ENCODE measurements at places on chromosomes 11 and 22.

DNA sequence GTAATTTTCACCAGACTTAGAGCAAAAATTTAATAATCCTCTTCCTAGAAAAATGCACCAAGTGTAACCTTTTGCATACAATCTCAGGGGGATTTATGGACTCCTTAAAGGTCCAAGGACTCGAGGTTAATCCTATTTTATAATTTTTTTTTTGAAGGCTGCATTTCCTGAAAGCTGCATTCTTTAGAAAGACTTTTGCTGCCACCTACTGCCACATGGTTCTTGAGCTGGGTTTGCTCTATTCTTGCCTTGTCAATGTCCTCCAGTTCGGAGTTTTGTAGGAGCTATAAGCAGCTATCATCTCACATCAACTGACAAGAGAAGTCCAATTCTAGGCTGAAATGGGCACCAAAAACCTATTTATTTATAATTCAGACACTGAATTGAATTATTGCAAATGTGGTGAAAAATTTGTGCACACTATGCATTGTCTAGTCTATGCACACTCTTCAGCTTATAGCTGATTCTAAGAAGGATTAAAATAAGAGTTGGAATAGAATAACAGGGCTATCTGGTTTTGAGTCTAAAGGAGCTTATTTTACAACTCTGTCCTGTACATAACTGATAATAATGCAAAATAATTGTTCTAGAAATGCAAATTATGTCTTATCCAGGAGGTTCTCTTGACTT is 31.3 kb downstream of the TRAF6 start:
- no peak for DNase-seq

DNA sequence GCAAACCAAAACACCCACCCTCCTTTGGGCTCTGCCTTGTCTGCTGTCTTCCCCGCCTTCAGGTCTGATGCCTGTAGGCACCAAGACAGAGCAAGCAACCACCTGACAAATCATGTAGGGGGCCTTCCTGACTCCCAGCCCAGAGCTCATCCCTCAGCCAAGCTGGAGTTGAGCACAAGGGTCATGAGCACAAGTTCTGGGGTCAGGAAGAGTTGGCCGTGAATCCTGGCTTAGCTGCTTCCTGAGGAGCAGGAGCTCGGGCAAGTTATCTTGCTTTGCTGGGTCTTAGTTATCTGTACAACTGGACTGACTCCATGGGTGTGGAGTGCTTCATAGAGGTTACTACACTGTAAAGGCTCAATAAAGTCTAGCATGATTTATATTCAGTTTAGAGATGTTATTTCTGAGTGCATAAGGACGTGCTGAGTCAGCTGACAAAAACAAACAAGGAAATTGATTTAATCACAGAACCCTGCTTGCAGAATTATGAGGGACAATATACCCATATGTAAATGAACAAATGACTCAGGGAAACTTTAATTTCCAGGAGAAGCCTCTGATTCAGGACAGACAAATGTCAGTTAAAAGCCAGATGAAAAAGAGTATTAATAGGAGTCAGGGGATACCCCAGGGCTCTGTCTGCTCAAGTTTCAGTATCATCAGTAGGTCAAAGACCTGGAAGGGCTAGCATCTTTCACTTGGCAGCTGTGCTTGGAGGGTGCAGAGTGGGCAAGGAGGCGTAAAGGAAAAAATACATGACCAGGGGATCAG is 15.0 kb upstream of the APOA1 start:
- no peak for DNase-seq

DNA sequence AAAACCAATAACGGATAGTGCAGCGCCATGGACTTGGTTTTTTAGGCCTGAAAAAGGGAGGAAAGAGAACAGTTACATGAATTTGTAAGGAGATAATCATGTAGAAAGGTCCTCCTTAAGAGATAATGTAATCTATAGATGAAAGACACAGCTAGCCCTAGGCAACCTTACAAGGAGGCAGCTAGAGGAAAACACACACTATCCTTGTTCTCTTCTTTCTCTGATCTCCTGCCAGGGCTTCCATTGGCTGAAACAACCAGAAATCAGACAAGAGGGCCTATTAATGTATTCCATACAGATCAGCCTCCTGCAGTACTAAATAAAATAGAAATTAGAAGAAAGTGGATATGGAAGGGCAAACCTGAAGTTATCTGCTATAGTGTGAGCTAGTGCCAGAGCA is 53.0 kb downstream of the KCNA4 start:
- no peak for DNase-seq

GRCh38 chr11:19978668-19979518 is 181.4 kb downstream of the DBX1 start:
- DNase-seq, result no peak

DNA sequence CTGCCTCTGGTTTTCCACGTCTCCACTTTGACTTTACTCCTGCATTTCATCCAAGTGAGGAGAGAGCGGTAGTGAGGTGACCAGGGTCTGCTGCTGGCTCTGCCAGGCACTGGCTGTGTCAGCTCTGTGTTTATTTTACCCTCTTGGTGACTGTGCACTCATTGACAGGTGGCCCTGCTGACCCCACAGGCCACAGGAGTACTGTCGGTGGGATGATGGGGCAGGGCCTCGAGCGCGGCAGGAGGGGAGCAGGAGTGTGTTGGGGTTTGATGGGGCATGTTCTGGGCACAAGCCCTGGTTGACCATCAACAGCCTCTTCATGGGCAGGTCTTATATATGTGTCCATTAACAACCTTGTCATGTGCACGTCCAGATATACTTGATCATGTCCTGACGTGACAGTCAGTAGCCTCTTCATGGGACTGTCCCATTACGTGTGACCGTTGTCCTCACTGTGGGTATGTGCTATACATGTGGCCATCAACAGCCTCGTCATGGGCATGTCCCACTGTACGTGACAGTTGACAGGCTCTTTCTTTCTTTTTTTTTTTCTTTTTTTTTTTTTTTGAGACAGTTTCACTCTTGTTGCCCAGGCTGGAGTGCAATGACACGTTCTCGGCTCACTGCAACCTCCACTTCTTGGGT is 31.4 kb upstream of the ACR start:
- no peak for DNase-seq

DNA sequence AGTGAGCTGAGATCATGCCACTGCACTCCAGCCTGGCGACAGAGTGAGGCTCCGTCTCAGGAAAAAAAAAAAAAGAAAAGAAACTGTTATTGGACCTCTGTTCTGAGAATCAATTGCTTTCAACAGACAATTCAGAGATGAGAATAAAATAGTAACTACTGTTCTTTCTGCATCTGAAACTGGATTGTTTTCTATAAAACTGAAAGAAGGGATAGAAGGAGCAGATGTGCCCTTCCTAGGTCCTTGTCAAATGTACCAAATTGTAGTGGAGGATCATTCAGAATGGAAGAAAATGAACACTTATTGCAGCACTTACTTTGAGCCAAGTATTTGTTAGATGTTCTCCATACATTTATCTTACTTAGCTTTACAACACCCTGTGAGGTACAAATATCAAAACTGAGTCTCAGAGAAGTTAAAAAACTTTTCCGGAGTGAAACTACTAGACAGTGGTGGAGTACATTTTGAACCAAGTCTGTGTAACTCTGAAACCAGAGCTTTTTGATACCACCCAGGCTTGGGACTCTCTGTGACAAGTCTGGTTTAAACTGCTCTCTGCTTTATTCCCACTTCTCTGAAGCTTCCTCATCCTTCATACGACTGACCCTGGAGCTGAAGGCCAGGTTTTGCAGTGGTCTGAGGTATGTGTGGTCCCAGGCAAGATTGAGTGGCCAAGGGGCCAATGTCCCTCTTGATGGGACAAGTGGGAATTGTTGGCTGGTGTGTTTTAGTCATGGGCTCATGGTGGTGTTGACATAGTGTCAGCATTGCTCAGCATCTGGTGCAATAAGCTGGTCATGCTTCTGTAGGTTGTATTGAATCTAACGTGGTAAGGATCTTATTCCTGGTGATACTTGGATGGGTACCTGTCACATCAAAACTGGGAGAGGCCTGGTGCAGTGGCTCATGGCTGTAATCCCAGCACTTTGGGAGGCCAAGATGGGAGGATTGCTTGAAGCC is 48.2 kb upstream of the CCDC134 start:
- DNase-seq, result no peak

DNA sequence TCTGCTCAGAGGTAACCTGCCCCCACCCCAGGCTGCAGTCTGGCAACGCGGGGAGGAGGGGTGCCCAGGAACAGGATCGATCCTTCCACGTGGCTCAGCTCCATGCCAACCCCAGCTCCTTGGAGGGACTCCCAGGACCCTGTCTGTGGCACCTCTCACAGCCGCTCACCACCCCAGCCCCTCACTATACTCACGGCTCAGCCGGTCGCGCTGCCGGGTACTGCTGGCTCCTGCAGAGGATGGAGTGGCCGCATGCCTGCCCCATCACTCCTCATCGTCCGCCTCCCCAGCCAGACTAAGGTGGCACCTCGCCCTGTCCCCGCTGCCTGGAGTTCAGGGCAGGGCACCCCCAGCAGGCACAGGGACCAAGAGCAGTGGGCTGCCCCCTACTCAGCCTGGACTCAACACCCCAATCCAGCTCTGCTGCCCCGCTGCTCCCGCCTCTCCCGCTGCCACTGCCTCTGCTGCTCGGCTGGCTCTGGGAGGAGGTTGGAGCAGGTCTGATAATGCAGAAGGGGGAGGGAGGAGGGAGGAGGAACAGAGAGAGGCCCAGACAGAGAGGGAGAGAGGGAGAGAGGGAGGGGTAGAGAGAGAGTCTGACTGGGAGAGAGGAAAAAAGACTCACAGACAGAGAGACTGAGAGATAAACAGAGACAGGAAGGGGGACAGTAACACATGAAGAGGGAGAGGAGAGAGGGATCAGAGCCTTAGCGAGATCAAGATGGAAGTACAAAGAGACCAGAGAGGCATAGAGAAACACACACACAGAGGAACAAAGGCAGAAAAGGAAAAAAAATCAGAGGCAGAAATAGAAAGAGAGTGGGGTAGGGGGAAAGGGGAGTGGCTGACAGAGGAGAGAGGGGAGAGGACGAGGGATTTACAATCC is at the start of gene PDE2A:
TSS of gene PDE2A (minus strand) at position 480 of the 886 bp plus-strand sequence. CDS start at position 265, 215 bp downstream.
- no peak for DNase-seq

DNA sequence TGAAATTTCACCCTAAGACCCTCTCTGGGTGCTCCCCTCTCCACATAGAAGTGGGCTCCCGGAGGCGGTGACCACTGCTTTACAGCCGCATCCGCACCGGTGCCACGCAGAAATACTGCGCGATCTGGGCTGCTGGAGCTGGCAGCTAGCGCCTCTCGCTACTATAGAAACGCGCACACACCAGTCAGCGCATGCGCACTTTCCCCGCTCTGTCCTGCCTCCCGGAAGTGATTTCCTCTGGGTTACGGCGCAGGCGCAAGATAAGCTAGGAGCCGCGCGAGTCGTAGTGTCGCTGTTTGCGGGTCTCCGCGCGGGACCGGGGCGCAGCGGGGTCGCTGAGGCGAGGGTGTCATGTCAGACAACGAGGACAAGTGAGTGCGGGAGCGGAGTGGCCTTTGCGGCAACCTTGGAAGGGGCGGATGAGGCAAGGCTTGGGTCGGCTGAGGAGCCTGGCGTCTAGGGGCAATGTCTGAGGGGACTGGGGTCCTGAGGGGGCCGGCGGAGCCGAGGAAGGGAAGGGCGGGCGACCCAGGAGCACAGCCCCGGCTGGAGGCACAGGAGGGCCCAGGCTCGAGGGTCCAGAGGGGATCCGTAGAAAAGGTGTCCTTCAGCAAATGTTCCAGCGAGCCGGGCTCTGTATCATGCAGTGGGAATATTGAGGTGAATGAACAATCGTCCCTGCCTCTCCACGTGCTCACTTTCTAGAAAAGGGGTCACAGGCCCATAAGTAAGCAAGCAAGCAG is at the start of the genes C22orf23 and POLR2F:
TSS of gene C22orf23 (minus strand) at position 165 of the 743 bp plus-strand sequence. CDS start 452 bp downstream, outside the sequence.
TSS of gene POLR2F (plus strand) at position 263 of the 743 bp plus-strand sequence. CDS start at position 352, 89 bp downstream.
- DNase-seq, result peak; percentile 93

DNA sequence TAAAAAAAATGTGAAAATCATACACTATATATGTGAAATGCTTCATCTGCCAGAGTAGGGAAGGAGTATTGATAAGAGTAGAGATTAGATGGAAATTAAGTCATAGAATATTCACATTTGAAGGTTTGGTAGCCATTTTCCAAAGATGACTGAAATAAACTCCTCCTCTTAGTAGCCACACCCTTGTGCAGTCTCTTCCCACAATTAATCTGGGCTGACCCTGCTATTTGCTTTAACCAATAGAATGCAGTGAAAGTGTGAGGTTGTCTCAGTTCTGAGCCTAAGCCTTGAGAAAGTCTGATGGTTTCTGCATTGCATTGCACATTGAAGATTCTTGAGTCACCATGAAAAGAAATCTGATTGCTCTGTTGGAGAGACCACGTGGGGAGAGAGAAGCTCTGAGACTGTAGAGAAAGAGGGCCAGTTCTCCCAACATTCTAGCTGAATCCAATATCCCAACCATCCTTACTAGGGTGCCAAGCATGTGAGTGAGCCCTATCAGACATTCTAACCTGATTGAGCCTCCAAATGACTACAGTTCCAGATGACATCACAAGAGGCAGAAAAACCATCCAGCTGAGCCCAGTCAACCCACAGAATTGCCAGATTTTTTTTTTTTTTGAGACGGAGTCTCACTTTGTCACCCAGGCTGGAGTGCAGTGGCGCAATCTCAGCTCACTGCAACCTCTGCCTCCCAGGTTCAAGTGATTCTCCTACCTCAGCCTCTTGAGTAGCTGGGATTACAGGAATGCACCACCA is 29.4 kb upstream of the CAPRIN1 start:
- no peak for DNase-seq

- DNase-seq, result no peak
Measured at GRCh38 chr11:75595429-75595828, 33.4 kb downstream of the SERPINH1 start.

- no peak for DNase-seq
Measured at GRCh38 chr11:68343761-68344256, 31.4 kb downstream of the LRP5 start.

DNA sequence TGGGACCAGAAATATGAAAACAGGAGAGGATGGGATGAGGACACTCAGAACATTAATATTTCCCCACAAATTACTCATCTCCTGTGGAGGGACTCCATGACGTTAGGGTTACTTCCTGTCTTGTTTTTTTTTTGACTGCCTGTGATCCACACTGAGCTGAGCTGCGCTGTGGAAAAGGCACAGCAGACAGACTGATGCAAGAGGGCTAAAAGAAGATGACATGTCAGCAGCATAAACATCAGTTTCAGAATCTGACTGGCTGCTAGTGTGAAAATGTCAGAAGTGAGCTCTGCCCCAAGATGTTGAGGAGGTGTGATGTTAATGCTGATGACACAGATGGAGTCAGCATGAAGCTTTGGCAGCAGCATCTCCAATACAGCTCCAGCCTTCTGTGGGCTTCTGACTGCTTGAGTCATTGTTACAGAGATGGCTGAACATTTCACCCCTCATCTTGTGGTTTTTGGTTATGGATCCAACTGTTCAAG is 286.8 kb downstream of the BLID start:
- DNase-seq, result no peak

- no peak for DNase-seq
Measured at GRCh38 chr22:24564376-24565058, 8.7 kb downstream of the SNRPD3 start.

GRCh38 chr22:37930270-37930951 is 23.0 kb downstream of the C22orf23 start:
- no peak for DNase-seq
